Coronary artery (tissue), 2 donors: ENCODE measurements at places on chromosomes 1 and 21.

DNA sequence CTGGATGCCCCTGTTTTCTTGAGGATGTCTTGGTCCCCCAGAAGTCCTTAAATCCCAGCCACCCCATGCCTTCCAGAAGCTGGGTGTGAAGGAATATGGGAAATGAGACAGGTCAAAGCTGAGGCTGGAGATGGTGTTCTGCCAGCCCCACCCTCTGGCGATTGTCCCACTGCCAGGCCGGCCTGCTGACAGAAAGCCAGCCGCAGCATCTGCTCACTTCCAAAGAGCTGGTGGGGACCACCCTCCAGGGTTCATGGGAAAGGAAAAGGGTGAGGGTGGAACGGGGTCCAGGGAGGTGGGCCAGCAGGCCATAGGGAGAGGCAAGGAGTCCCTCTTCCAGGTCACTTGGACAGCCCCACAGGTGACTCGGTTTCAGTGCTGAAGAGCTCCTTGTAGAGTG, 1.9 kb upstream of the LINGO4 start:
- DNase-seq, result no peak

- DNase-seq, result no peak
These were observed 19.4 kb upstream of the ESRRG start for GRCh38 chr1:216742625-216743024.

DNA sequence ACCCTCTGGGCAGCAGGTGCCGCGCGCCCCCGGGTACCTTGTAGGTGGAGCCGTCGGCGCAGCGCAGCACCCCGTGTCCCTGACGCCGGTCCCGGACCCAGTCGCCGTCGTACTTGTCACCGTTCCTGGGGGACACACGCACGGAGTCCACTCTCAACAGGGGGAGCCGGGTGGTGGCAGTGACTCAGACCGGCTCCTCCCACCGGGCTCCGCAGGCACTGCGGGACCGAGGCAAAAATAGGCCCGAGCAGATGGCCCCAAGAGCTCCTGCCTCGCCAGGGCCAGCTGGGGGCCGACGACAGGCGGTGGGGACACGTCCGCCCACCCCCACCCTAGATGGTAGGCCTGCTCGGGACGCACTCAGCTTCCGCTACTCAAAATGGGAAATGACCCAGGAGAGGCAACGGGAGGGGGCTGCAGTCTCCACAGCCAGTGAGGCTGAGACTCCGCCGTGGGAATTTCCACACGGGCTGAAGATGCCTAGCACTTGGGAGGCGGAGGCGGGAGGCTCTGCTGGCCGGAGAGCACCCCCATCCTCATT, 6.3 kb downstream of the MORN1 start:
- DNase-seq, result no peak

GRCh38 chr1:7463526-7463925, 307.6 kb upstream of the VAMP3 start:
- DNase-seq, result no peak

DNA sequence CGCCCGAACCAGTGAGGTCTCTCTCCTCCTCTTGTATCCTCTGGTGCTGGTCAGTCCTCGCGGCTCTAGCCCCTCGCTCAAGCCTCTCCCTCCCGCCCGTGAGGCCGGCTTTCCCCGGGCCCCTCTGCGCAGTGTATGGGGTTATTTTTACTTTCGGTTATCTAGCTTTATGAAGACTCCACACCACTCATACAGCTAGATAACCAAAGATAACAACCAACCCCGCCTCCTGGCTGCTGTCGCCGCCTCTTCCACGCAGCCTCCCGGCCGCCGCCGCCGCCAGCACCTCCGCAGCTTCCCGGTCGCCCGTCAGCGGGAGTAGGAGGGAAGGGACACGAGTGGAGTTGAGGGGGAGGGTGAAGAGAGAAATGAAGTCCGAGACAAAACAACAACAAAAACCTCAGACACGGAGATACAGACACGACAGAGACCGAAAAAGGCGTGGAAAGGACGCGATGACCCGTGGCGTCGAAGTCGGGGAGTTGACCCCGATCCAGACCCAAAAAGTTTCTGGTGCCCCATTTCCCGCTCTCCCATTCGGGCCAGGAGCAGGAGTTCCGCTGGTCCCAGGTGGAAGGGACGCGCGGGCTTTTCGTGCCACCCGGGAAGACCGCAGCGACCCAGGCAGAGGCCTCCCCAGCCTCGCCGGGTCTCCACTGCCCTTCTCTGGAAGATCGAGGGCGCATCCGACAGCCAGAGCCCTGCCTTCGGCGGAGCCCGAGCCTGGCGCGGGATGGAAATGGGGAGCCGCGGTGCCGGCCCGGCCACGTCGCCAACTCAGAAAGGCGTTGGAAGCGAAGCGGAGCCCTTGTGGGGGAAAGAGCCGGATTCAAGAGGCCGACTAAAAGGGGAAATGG, 51.4 kb downstream of the RHBG start:
- DNase-seq, result no peak

GRCh38 chr1:7873801-7874795, 21.2 kb upstream of the UTS2 start:
- DNase-seq, result no peak

GRCh38 chr21:44957901-44958451, 18.1 kb downstream of the SLX9 start:
- DNase-seq, result no peak

DNA sequence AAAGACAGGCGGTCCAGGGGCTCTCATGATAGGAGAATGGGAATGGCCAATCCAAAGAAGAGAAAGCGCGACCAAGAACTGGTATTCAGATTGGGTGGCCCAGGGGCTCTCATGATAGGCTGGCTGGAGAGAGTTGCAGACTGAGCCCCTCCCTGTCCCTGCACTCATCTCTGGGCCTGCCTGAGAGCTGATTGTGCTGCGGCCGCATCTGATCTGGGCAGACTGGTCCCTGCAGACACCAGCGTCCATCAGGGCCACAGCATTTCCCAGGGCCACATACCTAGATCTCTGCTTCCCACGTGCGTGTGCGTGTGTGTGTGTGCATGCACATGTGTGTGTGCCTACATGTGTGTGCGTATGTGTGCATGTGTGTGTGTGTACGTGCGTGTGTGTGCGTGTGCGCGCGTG, 30.4 kb upstream of the MAN1C1 start:
- no peak for DNase-seq

DNA sequence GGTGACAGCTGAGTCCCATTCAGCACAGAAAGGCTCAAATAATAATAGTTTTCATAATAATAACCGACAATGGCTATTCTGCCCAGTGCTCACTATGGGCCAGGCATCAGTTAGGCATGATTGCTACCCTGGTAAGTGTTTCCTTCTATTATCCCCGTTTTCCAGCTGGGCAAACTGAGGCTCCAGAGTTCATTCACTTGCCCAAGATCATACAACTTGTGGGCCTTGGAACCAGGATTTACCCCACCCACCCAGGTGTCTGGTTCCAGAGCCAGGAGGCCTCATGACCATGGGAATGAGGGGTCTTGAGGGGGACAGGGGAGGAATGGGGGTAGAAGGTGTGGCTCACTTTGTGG, 518 bp downstream of the PLOD1 start:
- no peak for DNase-seq

GRCh38 chr1:3907031-3907534, 7.0 kb upstream of the C1orf174 start:
- DNase-seq, result no peak

DNA sequence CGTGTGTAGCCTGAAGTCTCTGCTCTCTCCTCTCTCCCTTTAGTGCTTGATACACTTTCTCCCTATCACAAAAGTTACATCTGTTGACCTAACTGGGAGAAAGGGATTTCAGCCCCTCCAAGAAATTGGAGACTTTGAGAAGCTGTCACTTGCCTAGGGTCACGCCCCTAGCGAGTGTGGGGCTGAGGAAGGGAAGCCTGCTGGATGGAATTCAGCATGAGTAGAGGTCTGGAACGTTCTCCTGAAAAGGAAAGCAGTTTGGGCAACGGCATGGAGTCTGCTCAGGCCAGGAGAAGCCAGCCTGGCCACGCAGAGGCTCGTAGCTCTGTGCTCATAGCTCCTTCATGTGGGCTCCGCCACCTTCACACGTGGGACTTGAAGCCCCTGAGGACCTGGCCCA, 22.4 kb downstream of the COL16A1 start:
- DNase-seq, result no peak

- no peak for DNase-seq
These were observed 113.4 kb downstream of the DISP1 start for GRCh38 chr1:222928212-222928611.

- DNase-seq, result no peak
These were observed 22.4 kb upstream of the CYP2J2 start for GRCh38 chr1:59948990-59949389.

DNA sequence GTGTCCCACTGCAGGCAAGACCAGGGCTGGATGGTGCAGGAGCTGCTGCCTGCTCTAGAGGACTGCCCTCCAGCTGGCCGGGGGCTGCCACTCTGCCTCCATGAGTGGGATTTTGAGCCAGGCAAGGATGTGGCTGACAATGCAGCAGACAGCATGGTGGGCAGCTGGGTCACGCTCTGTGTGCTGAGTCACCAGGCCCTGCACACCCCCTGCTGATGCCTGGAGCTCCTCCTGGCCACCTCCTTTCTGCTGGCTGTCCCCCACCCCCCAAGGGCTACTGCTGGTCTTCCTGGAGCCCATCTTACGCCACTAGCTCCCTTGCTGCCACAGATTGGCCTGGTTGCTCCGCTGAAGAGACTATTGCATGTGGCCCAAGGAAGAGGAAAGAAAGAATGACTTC, 3.9 kb upstream of the ZSCAN20 start:
- DNase-seq, result no peak

- DNase-seq, result no peak
These were observed 159.8 kb upstream of the SGIP1 start for GRCh38 chr1:66374148-66374547.

DNA sequence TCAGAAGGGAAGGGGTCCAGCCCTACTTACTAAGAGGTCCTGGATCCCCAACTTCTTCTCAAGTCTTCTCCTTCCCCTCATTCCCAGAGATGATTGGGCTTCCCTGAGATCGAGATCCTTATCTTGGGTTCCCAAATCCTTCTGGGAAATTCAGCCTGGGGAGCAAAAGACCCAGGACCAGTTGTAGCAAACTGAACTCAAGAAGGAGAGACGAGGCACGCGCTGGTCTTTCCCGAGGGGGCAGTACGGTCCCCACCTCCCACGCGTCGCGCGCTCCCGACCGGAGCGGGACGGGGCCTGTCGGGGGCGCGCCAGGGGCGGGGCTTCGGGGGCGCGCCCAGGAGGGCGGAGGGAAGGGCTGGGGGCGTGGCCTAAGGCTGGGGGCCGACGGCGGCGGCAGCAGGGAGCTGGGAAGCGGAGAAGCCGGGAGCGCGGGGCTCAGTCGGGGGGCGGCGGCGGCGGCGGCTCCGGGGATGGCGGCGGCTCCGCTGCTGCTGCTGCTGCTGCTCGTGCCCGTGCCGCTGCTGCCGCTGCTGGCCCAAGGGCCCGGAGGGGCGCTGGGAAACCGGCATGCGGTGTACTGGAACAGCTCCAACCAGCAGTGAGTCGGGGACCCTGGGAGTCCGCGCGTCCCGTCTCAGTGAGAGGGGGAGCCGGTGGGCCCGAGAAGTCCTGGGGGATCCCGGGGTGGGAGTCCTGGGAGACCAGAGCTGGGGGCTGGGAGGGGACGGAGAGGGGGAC, at the start of gene EFNA3:
TSS of gene EFNA3 (plus strand) at position 369 of the 741 bp plus-strand sequence. CDS start at position 474, 105 bp downstream.
- no peak for DNase-seq

DNA sequence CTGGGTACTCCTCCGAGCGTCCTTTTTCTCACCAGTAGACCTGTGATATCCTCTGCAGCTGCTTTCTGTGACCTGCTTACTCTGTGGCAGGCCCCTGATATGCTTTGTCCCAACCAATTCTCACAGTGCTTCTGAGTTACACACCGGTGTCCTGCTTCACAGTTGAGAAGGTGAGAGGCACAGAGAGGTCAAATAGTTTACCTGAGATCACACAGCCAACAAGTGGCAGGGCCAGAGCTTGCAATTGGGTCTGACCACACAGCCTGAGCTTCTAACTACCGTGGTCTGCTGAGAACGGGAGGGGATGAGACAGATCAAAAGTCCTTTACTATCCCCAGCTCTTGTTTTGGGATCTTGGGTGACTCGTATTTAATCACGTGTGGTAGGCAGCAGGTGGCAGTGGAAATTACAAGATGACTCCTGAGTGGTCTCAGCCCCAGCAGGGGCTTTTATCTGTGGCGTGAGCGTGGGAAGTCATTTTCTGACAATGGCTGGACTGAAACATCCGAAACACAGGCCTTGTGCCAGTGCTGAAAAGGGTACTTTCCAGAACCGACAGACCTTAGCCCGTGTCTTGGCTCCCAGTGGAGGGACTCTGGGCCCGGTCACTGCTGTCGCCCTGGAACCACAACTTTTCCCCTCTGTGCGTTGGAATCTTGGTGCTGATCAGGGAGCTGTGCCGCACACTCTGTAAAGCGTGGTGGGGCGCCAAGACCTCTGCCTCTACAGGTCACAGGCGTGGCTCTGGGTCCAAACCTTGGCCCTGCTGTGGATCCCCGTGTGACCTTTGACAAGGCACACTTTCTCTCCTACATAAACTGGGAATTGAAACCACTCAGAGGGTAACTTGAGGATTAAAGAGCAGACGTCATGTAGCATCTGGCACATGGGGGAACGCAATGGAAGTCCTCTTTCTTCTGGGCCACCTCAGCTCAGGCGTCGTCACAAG, 11.9 kb downstream of the THEMIS2 start:
- no peak for DNase-seq

- no peak for DNase-seq
These were observed 5.1 kb downstream of the BEND5 start for GRCh38 chr1:48771561-48771960.
